Large intestine (tissue), 12 donors: ENCODE measurements at places on chromosomes 5 and 9. TPM values are rescaled to one million over a fixed set of nuclear protein-coding genes. Genes with fewer than 3 reads are reported as not detected.

DNA sequence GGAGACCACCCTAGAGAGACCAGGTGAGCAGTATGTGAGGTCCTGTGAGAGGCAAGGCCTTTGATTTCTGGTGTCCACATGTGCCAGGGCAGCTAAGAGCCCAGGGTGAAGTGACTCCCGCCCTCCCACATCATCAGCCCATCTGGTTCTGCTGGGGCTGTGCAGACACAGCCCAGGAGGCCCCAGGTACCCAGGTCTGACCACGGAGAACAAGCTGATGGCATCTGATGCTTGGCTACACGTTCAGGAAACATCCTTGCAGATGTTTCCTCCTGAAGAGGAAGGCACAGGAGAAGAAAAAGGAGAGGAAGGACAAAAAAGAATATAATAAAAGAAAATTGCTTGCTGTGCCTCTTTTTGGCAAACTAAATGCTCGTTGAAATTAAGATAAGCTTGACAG, 225.8 kb downstream of the PAX5 start:
- H3K27me3 ChIP-seq = peaks cover 11% of the 10 kb centered on the region
- no peak for DNase-seq
- no peaks in the 10 kb centered on the region for H3K36me3 ChIP-seq
- no peak overlapping the region for H3K27ac ChIP-seq

- H3K27me3 ChIP-seq = no peaks in the 10 kb centered on the region
- H3K4me3 ChIP-seq = no peak overlapping the region
- no peaks in the 10 kb centered on the region for H3K4me1 ChIP-seq
- no peak for DNase-seq
- no peaks in the 10 kb centered on the region for H3K36me3 ChIP-seq
Measured at GRCh38 chr5:17882760-17883488, 248.7 kb downstream of the TAF11L14 start.

The EXOSC2 gene
- polyA plus RNA-seq = 30.2 TPM

DNA sequence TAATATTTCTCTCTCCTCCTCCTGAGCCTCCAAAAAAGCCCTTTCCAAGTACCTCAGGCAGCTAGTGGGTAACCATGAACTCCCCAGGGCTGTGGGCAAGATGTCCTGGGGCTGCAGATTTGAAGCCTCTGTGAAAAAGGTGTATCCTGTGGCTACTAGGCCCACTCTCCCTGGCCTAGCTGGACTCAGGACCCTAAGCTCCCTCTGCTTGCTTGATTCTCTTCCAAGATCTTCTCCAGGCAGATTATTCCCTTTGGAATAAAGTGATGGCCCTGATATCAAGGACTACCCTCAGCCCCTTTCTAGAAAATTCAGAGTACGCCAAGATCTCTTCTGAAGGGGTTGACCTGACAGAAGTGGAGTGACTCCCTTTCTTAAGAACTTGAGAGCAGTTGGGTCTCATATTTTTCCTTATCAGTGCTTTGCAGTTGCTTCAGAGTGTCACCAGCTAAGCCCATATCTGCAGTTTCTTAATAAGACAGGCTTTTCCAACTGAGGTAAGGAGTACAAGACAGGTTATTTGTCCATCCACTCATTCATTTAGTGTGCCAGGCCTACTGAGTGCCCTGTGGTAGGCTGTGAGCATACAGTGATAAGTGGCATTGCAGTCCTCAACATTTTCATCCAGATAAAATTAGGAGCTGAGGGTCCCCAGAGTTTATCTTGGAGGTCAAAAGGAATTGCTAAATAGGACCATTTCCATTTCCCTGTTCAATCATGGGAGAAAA, 42.5 kb downstream of the CYSTM1 start:
- H3K4me1 ChIP-seq = peaks cover 67% of the 10 kb centered on the region
- H3K4me3 ChIP-seq = no peak overlapping the region
- no peaks in the 10 kb centered on the region for H3K27me3 ChIP-seq

DNA sequence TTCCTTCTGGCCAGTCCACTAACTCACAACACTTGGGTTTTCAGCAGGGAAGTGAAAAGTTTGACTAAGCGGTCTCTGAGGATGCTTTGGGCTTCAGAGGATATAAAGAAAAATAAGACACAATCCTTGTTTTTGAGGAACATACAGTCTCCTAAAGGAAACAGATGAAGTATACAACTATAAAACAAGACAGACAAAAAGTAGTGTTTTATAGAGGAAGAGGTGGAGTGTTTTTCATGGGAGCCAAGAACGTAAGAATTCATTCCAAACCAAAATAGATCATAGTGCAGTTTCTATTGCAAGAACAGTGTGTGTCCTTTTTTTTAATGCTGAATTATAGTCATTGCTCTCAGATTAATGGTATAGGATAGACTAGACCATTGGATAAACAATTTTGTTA, 586.9 kb upstream of the BRINP1 start:
- no peaks in the 10 kb centered on the region for H3K4me1 ChIP-seq
- no peaks in the 10 kb centered on the region for H3K36me3 ChIP-seq
- no peaks in the 10 kb centered on the region for H3K27me3 ChIP-seq
- H3K27ac ChIP-seq = no peak overlapping the region
- DNase-seq = no peak
- no peak overlapping the region for H3K4me3 ChIP-seq

The NTRK2 gene
- polyA plus RNA-seq = 1.2 TPM
